Right atrium auricular region (tissue), 2 donors: ENCODE measurements at places on chromosomes 12 and 14.
A peak's percentile ranks its signal among the peaks of the same experiment; 100 is the strongest.

- no peak overlapping the region for H3K4me3 ChIP-seq
- DNase-seq = no peak
- H3K27ac ChIP-seq = no peak overlapping the region
- no peaks in the 10 kb centered on the region for H3K4me1 ChIP-seq
- H3K27me3 ChIP-seq = no peaks in the 10 kb centered on the region
- no peaks in the 10 kb centered on the region for H3K36me3 ChIP-seq
These were observed 373.1 kb downstream of the SOX5 start for GRCh38 chr12:23576372-23576771.

DNA sequence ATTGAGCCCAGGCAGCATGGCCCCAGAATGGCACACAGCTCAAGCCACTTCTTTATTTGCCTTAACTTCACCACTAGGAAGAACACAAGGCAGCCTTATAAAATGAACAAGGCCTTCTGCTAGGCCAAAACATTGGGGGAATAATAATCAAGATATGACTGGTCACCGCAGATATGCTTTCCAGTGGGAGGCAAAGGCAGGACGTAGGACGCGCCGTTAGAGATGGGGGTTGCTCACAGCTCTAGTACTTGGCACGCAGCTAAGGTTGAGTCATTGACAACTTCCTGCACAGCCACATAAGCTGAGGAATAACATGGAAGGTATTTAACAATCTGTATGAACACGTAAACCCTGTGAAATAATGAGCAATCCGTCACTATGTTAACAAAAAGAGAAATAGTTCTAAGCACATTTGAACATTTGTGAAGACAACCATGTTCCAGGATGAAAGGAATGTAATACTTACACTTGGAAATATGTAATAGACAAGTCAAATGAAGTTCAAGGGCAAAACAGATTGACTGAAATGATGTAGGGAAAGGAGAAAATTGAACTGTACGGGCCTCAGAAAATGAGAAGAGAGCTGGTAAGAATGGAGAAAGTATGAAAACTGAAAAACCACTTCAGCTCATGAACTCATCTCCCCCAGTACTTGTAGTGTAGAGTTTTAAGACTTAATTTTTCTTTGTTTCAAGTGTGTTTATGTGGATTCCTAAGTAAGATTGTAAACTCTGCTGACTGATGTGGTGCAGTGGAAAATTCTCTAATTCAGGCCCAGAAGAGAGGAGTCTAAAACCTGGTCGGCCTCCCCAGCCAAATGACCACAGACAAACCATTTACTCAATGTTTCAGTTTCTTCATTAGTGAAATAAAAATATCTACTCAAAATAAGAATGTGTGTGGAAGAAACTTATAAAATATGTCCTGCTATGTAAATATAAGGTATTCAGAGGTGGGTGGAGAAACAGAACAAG lies 59.3 kb upstream of the CCDC91 start:
- H3K27ac ChIP-seq = no peak overlapping the region
- no peaks in the 10 kb centered on the region for H3K27me3 ChIP-seq
- no peaks in the 10 kb centered on the region for H3K36me3 ChIP-seq
- H3K4me3 ChIP-seq = no peak overlapping the region
- no peaks in the 10 kb centered on the region for H3K4me1 ChIP-seq
- DNase-seq = no peak

- no peak for DNase-seq
- H3K4me1 ChIP-seq = no peaks in the 10 kb centered on the region
- H3K27ac ChIP-seq = no peak overlapping the region
- H3K36me3 ChIP-seq = no peaks in the 10 kb centered on the region
- no peak overlapping the region for H3K4me3 ChIP-seq
These were observed 63.3 kb downstream of the CALM1 start for GRCh38 chr14:90460136-90460535.

DNA sequence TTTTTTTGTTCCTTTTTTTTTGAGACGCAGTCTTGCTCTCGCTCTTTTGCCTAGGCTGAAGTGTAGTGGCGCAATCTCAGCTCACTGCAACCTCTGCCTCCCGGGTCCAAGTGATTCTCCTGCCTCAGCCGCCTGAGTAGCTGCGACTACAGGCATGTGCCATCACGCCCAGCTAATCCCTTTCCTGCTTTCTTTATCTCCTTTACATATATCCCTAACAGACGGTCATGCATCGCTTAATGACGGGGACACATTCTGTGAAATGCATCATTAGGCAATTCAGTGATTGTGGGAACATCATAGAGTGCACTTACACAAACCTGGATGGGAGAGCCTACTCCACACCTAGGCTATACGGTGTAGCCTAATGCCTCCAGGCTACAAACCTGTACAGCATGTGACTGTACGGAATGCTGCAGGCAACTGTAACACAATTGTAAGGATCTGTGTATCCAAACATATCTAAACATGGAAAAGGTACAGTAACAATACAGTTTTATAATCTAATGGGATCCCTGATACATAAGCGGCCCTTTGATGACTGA lies 32.8 kb downstream of the NOS1 start:
- no peaks in the 10 kb centered on the region for H3K27me3 ChIP-seq
- no peak overlapping the region for H3K27ac ChIP-seq
- no peak for DNase-seq
- no peaks in the 10 kb centered on the region for H3K4me1 ChIP-seq

- H3K27ac ChIP-seq = no peak overlapping the region
- no peak for DNase-seq
These were observed 895 bp upstream of the PRKAB1 start for GRCh38 chr12:119666900-119667576.

- H3K4me3 ChIP-seq = no peak overlapping the region
- no peak for DNase-seq
- H3K27ac ChIP-seq = no peak overlapping the region
- no peaks in the 10 kb centered on the region for H3K27me3 ChIP-seq
- no peaks in the 10 kb centered on the region for H3K4me1 ChIP-seq
- H3K36me3 ChIP-seq = no peaks in the 10 kb centered on the region
These were observed 14.7 kb downstream of the SERPINA1 start for GRCh38 chr14:94373708-94374107.

- H3K27ac ChIP-seq = peak within 1 kb of the TSS; percentile 100
- no peaks in the 10 kb centered on the region for H3K27me3 ChIP-seq
- DNase-seq = peak; percentile 99
- peaks cover 71% of the 10 kb centered on the region for H3K4me1 ChIP-seq
These were observed at the start of gene IRF2BPL for GRCh38 chr14:77028384-77029231. Gene IRF2BPL (minus strand): TSS chr14:77028708. CDS start chr14:77027792, 916 bp downstream.

DNA sequence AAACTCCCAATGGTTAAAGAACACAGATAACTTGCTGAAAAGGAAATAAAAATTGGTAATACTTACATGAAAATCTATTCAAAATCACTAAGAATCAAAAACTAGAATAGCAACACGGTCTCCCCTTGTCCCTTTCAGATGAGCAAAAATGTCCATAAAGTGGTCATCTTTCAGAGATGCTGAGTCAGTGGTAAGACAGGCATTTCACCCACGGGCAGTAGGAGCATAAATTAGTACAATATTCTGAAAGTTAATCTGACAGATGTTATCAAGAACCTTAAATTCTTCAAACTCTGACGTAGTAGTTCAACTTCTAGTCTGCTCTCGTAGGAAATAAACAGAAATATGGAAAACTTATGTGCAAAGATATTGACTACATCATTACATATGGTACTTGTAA lies 33.1 kb upstream of the GNPNAT1 start:
- DNase-seq = no peak
- H3K27me3 ChIP-seq = no peaks in the 10 kb centered on the region
- no peak overlapping the region for H3K4me3 ChIP-seq
- no peaks in the 10 kb centered on the region for H3K36me3 ChIP-seq
- H3K27ac ChIP-seq = no peak overlapping the region

- H3K27ac ChIP-seq = no peak overlapping the region
- no peaks in the 10 kb centered on the region for H3K4me1 ChIP-seq
- H3K4me3 ChIP-seq = no peak overlapping the region
- DNase-seq = no peak
- H3K27me3 ChIP-seq = no peaks in the 10 kb centered on the region
These were observed 254.8 kb downstream of the VRK1 start for GRCh38 chr14:97052001-97052400.

GRCh38 chr12:527241-527640 lies 67.5 kb downstream of the B4GALNT3 start:
- H3K27ac ChIP-seq = no peak overlapping the region
- no peaks in the 10 kb centered on the region for H3K27me3 ChIP-seq
- no peak for DNase-seq
- no peak overlapping the region for H3K4me3 ChIP-seq
- no peaks in the 10 kb centered on the region for H3K36me3 ChIP-seq

DNA sequence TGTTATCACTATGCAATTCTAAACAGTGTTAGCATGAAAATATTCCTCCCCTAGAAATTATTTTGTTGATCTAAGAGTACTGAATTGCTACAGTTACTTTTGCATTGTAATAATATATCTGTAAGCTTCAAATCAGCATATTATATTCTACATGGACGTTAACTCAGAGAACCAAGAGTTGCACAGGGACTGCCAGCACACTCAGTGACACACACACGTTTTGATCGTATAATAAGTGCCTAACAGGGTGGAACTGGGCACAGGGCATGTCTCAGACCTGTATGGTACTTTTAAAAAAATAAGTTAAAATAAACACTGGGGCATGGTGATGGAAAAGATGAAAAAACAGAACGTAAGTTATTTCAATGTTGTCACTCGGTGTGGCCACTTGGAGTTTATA lies 451.6 kb downstream of the RGS6 start:
- H3K27ac ChIP-seq = no peak overlapping the region
- H3K4me3 ChIP-seq = no peak overlapping the region
- H3K27me3 ChIP-seq = no peaks in the 10 kb centered on the region
- H3K4me1 ChIP-seq = no peaks in the 10 kb centered on the region
- no peak for DNase-seq

DNA sequence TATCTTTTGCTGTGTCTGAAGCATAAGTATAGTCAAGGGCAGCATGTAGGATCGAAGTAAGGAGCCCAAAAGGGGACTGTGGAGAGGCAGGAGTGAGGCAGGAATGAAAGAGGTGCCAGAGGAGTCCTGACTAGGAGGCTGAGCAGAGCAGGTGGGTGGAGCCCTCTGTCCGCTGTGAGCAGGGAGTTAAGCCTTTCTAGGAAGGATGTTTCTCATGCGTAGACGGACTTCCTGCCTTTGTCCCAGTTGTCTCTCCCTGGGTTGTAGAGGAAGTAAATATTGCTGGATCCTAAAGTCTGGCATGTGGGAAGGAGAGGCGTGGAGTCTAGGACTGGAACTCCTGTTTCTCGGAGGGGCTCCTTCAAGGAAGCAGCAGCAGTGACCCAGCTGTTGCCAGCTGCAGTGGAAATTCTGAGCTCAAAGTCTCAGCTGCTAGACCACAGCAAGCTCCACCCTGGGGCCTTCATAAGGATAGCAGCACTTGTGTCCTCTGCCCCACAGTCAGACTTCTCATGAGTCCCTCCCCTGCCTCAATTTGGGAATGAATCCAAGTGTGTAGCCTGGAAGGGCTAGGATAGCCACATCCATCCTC lies 44.0 kb downstream of the RBMS2 start:
- no peaks in the 10 kb centered on the region for H3K27me3 ChIP-seq
- H3K36me3 ChIP-seq = peaks cover 15% of the 10 kb centered on the region
- no peak overlapping the region for H3K4me3 ChIP-seq
- peak; percentile 94 for DNase-seq
- peak overlapping the region; percentile 77 for H3K27ac ChIP-seq

DNA sequence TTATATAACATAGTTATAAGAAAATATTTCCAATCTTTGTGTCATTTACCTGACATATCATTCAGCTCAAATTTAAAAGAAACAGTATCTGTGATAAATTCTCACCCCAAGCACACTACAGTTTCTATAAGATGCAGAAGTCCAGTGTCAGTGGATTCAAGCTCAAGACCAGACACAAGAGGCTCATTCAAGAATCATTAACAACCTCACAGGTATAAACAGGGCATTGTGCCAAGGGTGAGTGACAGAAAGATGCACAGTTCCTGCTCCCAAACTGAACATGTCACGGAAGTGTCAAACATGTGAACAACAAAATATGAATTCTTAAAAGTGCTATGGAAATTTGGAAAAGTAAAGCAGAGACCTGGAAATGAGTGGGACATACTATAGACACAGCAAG lies 12.8 kb downstream of the ATP2B1 start:
- DNase-seq = no peak
- no peaks in the 10 kb centered on the region for H3K27me3 ChIP-seq
- no peak overlapping the region for H3K4me3 ChIP-seq
- H3K27ac ChIP-seq = no peak overlapping the region
- H3K4me1 ChIP-seq = peaks cover 13% of the 10 kb centered on the region

GRCh38 chr14:75803765-75804164 lies 142.7 kb downstream of the TTLL5 start:
- H3K4me1 ChIP-seq = no peaks in the 10 kb centered on the region
- H3K36me3 ChIP-seq = no peaks in the 10 kb centered on the region

GRCh38 chr12:119715268-119715620 lies 47.3 kb downstream of the PRKAB1 start:
- no peaks in the 10 kb centered on the region for H3K27me3 ChIP-seq
- peaks cover 8% of the 10 kb centered on the region for H3K4me1 ChIP-seq
- DNase-seq = no peak
- H3K4me3 ChIP-seq = no peak overlapping the region
- H3K36me3 ChIP-seq = no peaks in the 10 kb centered on the region

- no peaks in the 10 kb centered on the region for H3K4me1 ChIP-seq
- H3K27me3 ChIP-seq = no peaks in the 10 kb centered on the region
- H3K4me3 ChIP-seq = no peak overlapping the region
- H3K36me3 ChIP-seq = no peaks in the 10 kb centered on the region
These were observed 161.5 kb downstream of the ETV6 start for GRCh38 chr12:11811008-11811407.

- peak overlapping the region; percentile 88 for H3K27ac ChIP-seq
- peak overlapping the region; percentile 45 for H3K4me3 ChIP-seq
- no peaks in the 10 kb centered on the region for H3K36me3 ChIP-seq
These were observed 54.3 kb downstream of the PEBP1 start for GRCh38 chr12:118190266-118190665.

DNA sequence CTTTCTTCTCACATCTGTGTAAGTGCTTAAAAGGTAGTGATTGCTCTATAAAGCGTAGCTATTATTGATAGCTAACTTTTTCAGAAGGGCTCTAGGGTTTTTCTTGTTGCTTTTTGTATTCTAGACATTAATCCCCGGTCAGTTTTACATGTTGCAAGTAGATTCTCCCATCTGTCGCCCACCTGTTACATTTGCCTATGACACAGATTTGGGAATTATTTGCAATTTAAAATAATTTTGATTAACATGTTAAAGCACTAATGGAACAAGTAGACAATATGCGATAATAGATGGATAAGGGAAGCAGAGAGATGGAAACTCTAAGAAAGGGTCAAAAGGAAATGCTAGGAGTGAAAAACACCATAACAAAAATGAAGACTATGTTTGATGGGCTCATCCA lies 44.5 kb downstream of the DIO3 start:
- no peaks in the 10 kb centered on the region for H3K36me3 ChIP-seq
- no peak for DNase-seq
- no peak overlapping the region for H3K27ac ChIP-seq

GRCh38 chr12:99984271-99985128 lies at the start of gene ANKS1B:
Gene ANKS1B (minus strand): TSS chr12:99984936. CDS start chr12:99984237, 699 bp downstream.
- H3K36me3 ChIP-seq = no peaks in the 10 kb centered on the region
- peak within 1 kb of the TSS; percentile 44 for H3K4me3 ChIP-seq
- no peaks in the 10 kb centered on the region for H3K27me3 ChIP-seq
- no peak for DNase-seq

DNA sequence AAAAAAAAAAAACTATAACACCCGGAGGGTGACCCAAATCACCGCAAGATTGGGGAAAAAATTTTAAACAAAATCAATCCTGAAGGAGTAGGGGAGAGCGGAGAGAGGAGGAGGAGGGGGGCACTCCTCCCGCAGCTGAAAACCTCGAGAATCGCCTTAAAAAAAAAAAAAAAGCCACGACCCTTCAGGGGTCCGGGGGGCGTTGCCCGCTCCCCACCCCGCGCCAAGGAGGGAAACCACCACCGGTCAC lies 254 bp downstream of the GTF2A1 start:
- DNase-seq = no peak
- H3K36me3 ChIP-seq = peaks cover 6% of the 10 kb centered on the region
- H3K4me3 ChIP-seq = peak overlapping the region; percentile 81
- peaks cover 32% of the 10 kb centered on the region for H3K4me1 ChIP-seq
- H3K27ac ChIP-seq = peak overlapping the region; percentile 97
- no peaks in the 10 kb centered on the region for H3K27me3 ChIP-seq
